ENCODE measurements at places on chromosomes 11 and 22.

DNA sequence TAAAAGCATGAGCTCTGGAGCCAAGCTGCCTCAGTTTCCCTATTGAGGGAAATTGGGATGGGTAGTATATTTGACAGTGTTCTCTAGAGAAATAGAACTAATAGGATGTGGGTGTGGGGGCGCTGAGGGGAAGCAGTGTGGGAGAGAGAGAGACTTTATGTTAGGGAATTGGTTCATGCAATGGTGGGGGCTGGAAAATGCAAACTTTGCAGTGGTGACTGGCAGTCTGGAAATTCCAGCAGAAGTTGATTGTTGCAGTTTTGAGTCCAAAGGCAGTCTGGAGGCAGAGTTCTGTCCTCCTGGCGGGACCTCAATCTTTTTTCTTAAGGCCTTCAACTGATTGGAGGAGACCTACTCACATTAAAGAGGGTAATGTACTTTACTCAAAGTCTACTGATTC is 59.4 kb upstream of the SYT13 start:
- no peak for DNase-seq

GRCh38 chr11:43927925-43928707 is 14.3 kb upstream of the C11orf96 start:
- no peak for DNase-seq

GRCh38 chr11:11798586-11799438 is 43.0 kb upstream of the USP47 start:
- peak; percentile 91 for DNase-seq

DNA sequence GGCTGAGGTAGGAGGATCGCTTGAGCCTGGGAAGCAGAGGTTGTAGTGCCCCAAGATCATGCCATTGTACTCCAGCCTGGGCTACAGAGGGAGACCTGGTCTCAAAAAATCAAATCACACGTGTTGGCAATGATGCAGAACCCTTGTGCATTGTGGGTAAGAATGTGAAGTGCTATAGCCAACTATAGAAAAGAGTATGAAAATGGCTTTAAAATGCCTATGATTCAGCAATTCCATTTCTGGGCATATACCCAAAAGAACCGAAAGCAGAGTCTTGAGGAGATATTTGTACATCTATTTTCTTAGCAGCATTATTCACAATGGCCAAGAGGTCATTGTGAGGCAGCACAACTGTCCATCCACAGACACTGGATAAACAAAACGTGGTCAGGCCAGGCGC is 2.6 kb upstream of the FADS3 start:
- DNase-seq = peak; percentile 71

DNA sequence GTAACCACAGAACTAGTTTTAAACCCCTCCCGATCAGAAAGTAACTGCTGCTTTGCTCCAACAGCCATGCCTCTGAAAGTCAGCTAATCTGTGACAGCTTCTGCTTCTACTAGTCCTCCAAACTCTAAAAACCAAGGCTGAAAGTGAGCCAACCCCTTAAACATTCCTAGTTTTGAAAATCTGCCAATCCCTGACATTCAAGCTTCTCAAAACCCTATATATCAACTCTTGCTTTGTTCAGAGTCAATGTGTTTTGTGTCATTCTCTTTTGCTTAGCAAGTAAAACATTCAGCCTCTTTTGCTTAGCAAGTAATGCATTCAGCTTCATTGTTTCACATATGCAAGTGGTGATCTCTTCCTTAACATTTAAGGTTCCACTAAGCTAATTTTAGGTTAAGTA is 56.9 kb downstream of the ATG16L2 start:
- no peak for DNase-seq

DNA sequence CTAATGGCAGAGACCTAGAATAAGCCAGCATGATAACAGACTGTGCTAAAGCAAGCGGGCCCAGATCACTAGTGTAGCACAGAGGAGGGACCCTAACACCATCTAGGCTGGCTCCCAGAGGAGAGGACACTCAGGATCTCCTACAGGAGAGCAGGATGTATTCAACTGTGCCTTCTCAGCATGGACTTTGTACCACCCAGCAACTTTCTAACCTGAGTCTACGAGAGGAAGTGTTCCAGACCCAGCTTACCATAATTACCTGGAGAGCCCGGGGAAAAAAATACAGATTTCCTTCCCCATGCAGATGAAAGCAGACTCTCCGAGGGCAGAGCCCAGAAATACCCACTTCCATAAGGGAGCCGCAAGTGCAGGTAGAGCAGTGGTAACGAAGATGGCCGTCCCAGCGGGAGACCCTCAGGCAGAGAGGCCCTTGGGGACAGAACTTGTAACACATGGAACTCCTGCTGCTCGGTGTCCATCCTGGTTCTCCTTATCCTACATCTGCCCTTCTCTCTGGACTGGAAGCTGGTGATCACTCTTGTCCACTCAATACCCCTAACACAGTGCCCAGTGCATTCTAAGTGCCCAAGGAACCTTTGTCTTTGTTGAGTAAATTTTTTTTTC is 20.2 kb downstream of the DDX25 start:
- no peak for DNase-seq

GRCh38 chr11:8192016-8192895 is 23.4 kb upstream of the RIC3 start:
- DNase-seq = peak; percentile 74

- no peak for DNase-seq
These were observed 18.4 kb downstream of the PTDSS2 start for GRCh38 chr11:468493-468892.

GRCh38 chr22:29231971-29232959 is 26.6 kb downstream of the EMID1 start:
- peak; percentile 57 for DNase-seq

DNA sequence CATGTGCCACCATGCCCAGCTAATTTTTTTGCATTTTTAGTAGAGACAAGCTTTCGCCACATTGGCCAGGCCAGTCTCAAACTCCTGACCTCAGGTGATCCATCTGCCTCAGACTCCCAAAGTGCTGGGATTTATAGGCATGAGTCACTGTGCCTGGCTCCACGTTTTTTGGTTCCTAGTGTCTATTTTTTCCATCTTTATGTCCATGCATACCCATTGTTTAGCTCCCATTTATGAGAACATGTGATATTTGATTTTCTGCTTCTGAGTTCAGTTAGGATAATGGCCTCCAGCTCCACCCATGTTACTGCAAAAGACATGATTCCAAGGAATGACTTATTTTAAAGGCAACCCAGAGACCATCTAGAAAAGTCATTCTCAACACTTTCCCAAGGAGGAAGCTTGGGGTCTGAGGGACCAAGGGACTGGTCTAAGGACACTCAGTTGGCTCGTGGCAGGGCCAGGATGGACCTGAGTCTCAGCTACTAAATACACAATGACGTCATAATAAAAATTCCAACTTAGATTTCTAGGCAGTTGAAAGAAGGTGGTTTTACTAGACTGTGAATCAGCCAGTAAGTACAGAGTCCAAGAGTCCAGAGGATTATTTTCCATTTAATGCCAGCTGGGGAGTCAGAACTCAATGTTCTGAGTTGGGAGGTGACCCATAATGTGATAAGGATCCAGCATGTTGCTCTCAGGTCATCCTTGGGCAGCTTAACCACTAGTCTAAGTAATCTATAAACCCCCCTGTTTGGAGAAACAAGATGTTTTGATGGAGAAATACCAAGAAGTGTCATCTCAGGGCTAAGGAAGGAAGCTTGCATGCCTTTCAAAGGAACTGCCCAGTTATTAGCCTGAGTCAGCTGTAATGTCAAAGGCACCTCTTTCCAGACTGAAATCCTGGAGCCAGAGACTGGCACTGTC is 39.4 kb downstream of the ABTB2 start:
- no peak for DNase-seq

- no peak for DNase-seq
These were observed 6.8 kb downstream of the EED start for GRCh38 chr11:86251345-86251744.

DNA sequence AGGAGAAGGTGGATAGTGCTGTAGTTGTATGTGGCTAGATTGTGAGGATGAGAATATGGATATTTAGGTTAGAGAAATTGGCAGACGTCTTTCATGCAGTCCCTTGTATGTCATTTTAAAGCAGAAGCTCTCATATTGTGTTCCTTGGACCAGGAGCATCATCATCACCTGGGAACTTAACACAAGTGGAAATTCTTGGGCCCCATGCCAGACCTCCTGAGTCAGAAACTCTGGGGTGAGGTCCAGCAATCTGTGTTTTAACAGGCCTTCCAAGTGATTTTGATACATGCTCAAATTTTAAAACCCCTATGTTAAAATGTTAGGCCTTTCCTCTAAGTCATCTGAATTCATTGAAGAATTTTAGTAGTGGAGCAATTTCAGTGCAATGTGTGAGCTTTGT is 34.8 kb downstream of the JHY start:
- no peak for DNase-seq

DNA sequence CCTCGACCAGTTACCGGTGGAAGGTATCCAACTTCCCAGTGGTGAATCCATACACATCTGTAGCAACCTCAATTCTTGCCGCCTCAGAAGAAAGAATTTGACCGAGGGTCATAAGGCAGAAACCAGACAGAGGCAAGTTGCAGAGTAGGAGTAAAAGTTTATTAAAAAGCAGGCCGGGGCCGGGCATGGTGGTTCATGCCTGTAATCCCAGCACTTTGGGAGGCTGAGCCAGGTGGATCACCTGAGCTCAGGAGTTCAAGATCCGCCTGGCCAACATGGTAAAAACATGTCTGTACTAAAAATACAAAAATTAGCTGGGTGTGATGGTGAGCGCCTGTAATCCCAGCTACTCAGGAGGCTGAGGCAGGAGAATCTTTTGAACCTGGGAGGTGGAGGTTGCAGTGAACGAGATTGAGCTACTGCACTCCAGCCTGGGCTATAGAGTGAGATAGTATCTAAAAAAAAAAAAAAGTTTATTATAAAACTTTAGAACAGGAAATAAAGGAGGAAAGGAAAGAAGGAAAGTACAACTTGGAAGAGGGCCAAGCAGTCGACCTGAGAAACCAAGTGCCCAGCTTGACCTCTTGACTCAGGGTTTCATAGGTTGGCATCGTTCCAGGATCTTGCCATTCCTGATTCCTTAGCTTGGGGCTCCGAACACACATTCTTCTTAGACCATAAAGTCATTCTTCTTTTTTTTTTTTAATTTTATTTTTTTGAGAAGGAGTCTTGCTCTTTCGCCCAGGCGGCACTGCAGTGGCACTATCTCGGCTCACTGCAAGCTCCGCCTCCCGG is 27.8 kb downstream of the RGL4 start:
- no peak for DNase-seq

Measured in stomach (tissue), 19 donors.